Mucosa of descending colon (tissue), 3 donors: ENCODE measurements at places on chromosomes 5 and 9.

- no peak for DNase-seq
Observed at GRCh38 chr5:16733331-16734006, 116.7 kb upstream of the RETREG1 start.

- DNase-seq: no peak
Observed at GRCh38 chr9:120889606-120890271, 12.8 kb upstream of the PHF19 start.

DNA sequence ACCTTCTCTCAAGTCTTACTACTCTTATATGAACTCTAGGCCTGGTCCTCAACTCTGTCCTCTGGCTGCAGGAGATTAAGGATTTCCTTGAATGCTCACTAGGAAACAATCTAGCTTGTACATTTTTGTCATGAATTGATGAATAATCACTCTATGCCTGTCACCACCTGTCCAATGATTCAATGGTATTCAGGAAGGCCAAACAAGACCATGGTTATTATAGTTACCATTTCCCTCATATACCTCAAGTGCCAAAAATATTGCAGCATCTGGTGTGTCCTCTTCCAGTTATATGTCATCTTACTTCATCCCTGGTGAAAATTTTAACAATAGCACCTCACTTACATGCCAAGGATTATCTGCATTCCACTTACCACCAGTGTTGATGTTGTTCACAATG lies 179.0 kb upstream of the MOCS2 start:
- DNase-seq: no peak

DNA sequence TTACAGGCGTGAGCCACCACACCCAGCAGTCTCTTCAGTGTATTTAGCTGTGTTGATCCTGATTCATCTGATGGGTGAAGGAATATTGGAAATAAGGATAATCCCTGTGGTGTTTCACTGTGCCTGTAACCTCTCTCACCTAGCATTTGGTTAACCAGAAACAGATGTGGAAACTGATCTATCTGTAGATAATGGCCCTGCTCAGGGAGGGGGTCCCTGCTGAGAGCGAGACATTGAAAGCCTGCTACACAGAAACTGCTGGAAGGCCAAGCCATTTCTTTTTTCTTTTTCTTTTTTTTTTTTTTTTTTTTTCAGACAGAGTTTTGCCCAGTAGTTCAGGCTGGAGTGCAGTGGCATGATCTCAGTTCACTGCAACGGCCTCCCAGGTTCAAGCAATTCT lies 28.4 kb downstream of the QRFP start:
- no peak for DNase-seq

DNA sequence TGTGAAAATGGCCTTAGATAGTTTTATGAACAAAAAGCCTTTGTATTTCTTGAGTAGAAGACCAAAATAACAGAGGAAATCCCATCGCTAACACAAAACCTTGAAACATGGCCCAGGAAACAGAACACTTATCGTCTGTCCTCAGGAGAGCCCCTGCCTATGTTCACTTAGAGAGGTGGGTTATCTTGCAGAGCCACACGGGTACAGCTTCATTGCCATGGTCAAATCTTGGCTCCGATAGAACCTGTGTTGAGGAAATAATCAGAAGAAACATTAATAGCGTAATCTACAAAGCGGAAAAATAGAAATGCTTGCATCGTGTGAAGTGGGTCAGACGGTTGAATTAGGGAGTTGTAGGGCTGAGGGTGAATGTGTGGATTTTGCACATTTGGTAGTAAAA lies 216.1 kb downstream of the MAST4 start:
- DNase-seq: no peak

GRCh38 chr5:112958093-112959088 lies 18.2 kb upstream of the DCP2 start:
- DNase-seq: peak; percentile 35
